ENCODE measurements at places on chromosomes 2 and 18.

GRCh38 chr2:69082430-69082997, 69.5 kb downstream of the ANTXR1 start:
- DNase-seq, result no peak

DNA sequence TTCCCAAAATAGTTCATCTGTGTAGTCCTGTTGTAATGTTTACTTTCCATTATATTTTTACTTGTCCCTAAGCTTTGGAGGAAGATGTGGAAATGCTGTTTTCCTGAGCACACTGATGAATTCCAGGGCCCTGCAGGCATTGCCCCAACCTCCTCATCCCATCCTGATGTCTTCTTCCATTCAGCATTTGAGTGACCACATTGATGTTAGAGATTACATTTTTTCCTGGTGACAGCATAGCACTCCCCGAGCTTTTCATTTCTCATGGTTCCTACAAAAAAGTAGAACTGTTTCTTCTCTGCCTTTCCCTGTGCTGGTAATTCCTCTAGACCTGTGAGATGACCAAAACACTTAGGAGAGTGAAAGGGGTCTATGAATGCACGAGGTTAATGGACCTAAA, 4.8 kb downstream of the IL36A start:
- no peak for DNase-seq

DNA sequence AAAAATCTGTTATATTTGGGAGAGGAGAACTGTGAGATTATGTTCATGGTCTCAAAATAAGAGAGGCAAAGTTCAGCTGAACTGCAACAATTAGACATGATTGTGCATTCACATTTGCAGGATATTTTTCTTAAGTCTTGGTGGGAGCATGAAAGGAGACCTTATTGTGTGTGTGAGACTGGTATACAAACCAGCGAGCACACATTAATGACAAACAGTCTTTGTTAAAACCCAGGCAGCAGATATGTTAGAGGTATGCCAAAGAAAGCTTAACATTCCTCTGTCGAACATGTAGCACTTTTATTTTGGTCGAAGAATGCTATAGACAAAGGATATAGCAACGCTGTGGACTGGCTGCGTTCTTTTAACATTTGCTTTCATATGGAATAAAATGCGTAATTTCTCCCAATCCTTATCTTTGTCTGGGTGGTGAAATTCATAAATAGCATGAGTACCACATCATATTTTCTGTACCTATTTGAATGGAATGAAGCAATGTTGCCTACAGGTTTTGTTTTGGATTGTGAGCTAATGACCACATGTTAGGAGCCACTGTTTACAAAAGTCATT, 88.4 kb downstream of the ICOS start:
- DNase-seq, result no peak

DNA sequence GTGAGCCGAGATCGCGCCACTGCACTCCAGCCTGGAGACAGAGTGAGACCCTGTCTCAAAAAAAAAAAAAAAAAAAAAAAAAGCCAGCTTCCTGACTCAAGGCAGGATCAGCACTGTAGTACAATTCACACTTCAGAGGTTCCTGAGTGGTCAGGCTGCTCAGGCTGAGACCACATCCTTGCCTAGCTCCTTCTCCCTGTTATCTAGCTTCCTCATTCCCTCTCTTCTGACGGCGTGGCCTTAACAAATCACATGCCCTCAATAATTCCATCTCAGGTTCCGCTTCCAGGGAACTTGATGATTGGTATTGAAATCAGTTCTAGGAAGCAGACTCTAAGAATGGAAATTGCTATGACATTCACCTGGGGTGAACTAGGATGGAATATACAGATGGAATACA, 29.8 kb upstream of the KDM3A start:
- DNase-seq, result no peak

DNA sequence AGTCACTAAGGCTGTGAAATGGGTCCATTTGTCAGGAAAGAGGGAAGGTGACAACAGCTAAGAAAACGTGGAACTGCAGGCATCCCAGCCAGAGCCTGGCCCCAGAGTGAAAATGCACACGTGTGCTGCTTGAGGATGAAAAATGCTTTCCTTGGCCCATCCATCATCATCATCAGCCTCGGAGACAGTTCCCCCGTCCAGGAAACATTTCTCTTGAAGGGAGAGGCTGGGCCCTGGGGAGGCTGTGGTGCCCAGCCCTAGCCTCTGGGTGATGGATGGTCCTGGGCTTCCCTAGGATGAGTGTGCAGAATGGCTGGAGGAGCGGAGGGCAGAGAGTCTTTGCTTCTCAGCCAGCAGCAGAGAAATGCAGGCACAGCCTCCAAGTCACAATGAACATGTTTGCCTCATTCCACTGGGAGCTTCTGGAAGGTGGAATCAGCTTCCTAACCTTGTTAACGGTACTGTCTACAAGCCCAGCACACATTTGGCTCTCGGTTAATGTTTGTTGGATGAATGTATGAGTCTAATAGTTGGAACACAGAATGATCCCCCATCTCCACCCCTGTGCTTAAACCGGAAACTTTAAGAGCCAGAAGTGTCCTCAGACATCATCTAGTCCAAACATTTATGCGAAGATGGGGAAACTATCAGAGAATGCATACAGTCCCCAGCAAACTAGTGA, 164.0 kb downstream of the RDH14 start:
- DNase-seq, result no peak

DNA sequence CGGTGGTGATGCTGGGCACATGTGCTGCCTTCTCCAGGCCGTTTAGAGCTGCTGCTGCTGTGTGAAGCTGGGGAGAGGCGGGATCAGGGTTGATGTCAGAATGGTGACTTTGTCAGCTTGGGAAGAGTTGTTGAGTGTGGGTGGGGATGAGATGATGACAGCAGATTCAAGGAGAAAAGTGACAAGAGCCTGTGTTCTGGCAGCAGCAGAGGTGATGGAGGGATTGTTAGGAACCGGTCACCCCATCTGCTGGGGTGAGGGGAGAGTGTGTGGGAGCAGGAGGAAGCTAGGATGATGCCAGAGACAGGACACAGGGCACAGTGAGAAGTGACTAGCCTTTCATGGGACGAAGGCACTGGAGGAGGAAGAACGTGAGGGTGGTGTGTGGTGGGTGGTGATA, 345.5 kb downstream of the RNF144A start:
- DNase-seq, result no peak

GRCh38 chr2:4947911-4948310, 744.3 kb upstream of the SOX11 start:
- no peak for DNase-seq

- DNase-seq, result no peak
Measured at GRCh38 chr2:1736045-1736444, 8.3 kb downstream of the PXDN start.

DNA sequence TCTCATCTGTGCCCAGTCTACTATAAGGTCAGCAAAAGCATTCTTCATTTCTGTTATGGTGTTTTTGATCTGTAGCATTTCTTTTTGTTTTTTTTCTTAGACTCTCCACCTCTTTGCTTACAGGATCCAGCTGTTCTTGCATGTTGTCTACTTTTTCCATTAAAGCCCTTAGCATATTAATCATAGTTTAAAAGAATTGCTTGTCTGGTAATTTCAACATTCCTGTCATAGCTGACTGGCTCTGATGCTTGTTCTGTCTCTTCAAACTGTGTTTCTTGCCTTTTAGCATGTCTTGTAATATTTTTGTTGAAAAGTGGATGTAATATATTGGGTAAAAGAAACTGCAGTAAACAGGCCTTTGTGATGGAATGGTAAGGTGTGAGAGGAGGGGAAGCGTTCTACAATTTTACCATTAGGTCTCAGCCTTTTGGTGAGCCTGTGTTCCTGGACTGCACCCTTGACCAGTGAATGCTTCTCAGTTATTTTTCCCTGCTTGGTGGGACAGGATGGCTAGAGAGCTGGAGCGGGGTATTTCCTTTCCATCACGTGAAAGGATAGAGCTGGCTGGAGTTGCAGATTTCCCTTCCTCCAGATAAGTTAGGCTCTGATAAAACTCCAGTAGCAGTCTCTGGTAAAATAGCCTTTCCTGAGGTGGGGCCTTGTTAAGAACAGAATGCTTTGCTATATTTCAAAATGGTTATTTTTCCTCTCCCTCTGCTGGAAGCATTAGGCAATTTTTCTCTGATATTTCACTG, 65.4 kb downstream of the PLA2R1 start:
- DNase-seq, result no peak

- no peak for DNase-seq
Measured at GRCh38 chr2:189454009-189454408, 12.7 kb downstream of the WDR75 start.

DNA sequence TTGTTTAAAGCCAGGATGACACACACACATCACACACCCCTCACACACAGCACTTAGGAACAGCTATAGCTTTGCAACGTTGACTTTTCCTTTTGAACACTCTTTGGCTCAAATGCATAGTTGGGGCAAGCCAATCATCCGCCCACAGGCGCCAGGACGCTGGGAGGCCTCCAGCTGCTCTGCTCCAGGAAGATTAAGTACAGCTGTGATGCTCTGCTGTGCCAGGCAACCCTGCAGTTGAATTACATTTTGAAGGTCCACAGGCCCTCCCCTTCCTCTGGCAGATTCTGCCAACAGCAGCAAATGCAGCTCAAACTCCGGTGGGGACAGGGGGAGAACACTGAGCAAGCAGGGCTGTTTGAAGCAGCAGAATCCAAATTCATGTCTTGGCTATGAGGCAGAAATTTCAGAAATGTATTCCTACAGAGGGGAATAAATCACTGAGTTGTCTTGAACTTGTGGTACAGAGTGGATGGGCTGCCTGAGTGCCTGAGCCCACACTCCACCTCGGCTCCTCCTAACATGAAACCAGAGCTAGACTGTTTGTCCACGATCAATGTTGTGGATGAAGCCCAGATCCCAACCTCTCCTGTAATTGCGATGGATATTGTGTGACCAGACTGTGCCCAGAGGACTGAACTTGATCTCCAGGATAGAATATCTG, 86.5 kb upstream of the PPP1CB start:
- no peak for DNase-seq

- DNase-seq, result no peak
Measured at GRCh38 chr2:151192681-151193080, 69.0 kb downstream of the RBM43 start.

- DNase-seq, result no peak
Measured at GRCh38 chr2:239159476-239159911, 241.3 kb downstream of the HDAC4 start.

GRCh38 chr2:204436230-204436629, 109.0 kb upstream of the PARD3B start:
- no peak for DNase-seq

- no peak for DNase-seq
Measured at GRCh38 chr2:223000872-223001796, 50.9 kb upstream of the KCNE4 start.

GRCh38 chr2:150404147-150404546, 83.3 kb downstream of the RND3 start:
- DNase-seq, result no peak

- DNase-seq, result no peak
Measured at GRCh38 chr2:100017633-100018032, 124.8 kb downstream of the AFF3 start.

DNA sequence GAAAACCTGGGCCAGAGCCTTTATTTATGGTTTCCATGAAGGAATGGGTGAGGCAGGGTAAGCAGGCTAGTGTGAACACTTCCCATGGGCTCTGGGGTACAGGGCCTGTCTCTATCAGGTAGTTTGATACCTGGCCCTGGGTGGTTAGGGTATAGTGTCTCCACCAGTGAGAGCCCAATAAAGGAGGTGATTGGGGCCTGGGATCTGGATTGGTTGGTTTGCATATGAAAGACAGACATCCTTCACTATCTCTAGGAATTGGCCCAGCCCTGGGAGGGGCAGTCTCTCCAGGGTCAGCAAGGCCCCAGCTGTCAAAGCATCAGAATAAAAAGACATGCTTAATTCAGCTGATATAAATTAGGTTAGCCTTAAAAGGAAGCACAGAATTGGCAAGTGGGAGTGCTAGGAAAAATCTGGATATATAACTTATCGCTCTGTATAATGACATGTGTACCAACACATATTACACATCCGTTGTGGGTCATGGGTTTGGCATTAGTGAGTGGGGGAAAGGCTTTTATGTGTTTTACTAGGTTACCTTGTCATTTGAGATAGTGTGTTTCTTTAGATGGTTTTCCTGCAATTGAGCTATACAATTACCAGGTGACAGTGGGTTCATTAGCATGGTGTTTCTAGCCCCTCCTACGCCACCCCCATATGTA, 18.5 kb upstream of the TMEM178A start:
- DNase-seq, result no peak

DNA sequence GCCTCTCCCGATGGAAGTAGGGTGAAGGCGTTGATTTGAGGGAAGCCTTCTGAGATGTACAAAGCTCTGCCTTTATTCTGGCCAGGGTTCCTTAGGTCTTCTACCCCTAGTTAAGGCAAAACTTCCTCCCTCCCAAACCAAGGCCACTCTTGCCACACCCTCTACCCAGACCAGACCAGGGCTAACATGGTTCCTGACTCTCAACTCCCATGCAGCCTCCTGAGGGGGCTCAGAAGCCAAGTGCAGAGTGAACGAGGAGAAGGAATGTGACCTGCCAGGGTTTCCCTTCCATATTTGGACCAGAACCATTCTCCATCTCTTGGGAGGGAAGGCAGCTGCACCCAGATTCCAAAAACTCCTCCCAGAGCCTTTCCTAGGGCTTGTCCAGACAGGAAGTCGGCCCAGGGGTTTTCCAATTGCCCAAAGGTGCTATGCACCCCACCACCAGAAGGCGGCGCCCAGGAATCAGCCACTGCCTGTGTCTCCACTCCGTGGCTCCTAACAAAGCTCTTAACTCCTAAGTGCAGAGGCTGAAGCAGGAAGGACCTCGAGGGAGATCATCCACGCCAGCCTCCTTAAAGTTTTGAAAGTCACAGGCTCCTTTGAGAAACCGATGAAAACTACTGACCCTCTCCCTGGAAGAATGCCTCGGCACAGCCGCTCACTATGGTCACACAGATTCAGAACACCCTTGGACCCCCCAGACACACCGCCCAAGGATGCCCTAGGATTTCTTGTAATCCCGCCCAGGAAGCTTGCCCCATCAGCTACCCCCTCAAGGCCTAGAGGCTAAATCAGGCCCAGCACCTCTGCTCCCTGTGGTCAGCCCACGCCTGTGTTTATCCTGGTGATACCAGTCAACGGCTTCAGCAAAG, 157.8 kb downstream of the SMAD2 start:
- peak; percentile 31 for DNase-seq

DNA sequence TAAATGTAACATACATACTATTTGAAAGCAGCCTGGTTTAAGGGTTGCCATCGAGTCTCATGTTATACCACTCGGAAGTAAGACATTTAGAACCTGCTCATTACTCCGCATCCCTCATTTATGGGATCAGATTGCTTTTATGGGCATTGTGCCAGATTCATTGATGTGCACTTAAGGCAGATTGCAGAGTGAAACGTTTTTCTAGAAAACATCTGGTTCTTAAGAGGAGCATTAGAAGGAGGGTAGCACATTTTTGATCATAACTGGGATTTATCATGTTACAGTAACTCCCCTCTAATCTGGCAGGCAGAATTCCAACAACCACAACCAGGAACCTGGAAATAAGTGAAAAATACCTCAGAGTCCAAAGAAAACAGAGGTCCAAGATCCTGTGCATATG, 74.2 kb upstream of the GALNT3 start:
- DNase-seq, result no peak

DNA sequence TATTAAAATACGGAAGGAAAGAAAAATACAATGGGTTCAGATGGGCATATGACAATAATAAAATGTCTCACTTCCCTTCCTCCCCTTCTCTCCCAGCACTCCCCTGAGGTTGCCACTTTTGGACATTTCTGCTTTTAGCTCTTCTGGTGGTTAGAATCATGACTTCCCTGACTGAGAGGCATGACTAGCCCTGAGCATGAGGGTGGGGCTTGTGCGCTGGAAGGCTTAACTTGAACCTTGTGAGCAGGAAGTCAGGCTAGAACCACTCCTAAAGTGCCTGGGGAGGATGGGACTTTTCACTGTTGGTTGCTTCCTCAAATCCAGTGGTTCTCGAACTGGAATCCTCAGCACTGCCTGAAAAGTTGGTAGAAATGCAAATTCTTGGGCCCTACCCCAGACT, 19.7 kb upstream of the ARHGAP25 start:
- no peak for DNase-seq

Measured in stimulated activated CD8-positive, alpha-beta memory T cell treated with anti-CD3 and anti-CD28 coated beads, Interleukin-15, amount 100 ng/mL, for 24 hours (primary cell).